ENCODE measurements at places on chromosomes 5 and 9.

DNA sequence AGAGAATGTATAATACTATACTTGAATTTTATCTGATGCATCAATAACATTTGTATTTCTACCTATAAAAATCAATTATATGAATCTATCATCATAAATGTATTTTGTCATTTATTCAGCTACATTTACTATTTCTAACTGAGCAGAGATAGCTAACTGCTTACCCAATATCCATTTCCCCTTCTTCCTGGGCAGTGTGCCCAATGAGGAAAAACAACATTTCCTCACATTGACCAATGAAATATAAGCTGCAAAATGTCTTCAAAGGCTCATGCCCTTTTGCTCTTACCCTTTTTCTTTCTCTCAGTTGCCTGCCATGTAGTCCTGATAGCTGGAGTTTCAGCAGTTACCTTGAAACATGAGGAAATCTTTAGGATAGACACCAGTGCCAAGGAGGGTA is 385.8 kb upstream of the PCSK5 start:
- DNase-seq: no peak

DNA sequence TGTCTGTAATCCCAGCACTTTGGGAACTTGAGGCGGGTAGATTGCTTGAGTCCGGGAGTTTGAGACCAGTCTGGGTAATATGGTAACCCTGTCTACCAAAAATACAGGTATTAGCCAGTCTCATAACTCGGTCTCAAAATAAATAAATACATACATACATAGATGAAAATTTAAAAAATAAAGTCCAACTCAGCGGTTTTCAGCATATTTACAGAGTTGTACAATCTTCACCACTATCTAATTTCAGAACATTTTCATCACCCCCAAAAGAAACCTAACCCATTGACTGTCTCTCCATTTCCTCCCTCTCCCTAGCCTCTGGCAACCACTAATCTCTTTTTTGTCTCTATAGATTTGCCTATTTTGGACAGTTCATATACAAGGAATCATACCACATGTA is 10.7 kb downstream of the RMND5B start:
- DNase-seq: no peak

DNA sequence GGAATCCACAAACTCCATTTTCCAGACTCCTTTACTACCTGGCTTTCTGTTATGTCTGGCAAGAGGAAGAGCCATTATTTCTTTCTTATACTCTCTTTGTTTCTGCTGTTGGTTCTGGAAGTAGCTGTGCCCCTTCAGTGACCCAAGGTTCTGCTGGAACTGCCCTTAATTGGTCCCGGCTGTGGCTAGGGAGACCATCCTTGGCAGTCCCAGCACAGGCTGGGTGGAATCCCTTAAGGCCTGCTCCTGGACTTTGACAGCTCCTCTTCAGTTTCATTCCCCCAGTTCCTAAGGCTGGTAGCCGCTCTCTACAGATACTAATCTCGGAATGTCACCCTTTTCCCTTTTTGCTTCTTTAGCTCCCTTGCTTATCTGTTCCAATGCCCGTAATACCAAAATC is 81.9 kb upstream of the GLIS3 start:
- DNase-seq: no peak

DNA sequence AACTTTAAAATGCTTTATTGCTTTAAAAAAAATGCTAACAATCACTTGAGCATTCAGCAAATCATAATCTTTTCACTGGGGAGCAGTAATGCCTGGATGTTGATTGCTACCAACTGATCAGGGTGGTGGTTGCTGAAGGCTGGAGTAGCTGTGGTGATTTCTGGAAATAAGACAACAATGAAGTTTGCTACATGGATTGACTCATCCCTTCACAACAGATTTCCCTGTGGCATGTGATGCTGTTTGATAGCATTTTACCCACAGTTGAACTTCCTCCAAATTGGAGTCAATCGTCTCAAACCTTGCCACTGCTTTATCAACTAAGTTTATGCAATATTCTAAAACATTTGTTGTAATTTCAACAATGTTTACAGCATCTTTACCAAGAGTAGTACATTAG is 83.3 kb downstream of the MLLT3 start:
- DNase-seq: no peak

- DNase-seq: no peak
These were observed 48.1 kb upstream of the RIOK2 start for GRCh38 chr5:97231025-97231636.

GRCh38 chr9:134773842-134774241 is 106.8 kb upstream of the FCN2 start:
- no peak for DNase-seq

GRCh38 chr5:157455057-157455456 is 5.0 kb upstream of the NIPAL4 start:
- no peak for DNase-seq

DNA sequence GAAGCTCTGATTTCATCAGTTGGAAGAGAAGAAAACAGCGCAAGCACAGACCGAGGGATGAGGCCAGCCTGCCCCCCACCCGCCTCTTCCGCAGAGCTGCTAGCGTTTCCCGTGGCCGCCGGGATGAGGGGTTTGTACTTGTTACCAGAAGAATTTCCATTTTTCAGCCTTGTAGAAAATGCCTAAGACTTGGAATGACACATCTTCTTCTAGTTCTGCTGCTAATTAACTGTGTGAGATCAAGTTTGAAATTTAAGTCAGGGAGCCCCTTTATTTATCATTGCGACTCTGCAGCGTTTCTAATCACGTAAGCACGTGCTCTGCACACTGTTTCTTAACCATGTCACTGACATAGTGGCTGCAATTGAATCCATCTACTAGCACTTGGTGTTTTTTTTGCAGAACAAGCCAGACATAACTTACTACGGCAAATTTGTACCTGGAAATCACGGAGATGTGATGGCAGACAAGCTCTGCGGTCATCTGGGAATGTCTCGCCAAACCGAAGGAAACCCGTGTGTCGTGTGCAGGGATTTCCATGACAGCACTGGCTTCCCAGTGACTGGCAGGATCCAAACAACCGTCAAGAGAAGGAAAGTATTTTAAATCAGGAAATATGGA is 41.8 kb upstream of the ROR2 start:
- DNase-seq: no peak
